Suprapubic skin (tissue), 4 donors: ENCODE measurements at places on chromosomes 1 and 21.

- DNase-seq: no peak
Observed at GRCh38 chr1:215600258-215600792, 33.2 kb downstream of the KCTD3 start.

DNA sequence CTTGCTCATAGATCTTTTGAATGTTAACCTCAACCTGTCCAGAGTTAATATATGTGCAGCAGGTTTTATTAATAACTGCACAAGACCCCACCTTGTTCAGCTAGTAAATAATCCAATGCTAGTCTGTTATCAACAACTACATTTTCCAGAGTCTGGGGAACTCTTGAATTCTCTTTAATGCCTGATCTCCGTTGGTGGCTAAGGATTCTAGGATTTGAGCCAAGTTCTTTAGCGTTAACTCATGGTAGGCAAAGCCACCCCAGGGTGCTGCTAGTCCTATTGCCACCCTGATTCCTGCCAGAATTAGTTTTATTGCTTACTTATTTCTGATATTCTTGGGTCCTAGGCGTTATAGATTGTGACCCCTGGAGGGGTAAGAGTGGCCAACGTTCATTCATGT lies 12.8 kb downstream of the BACE2 start:
- DNase-seq: no peak

- no peak for DNase-seq
Observed at GRCh38 chr1:114466334-114467014, 44.5 kb downstream of the TRIM33 start.

GRCh38 chr1:201702936-201703335 lies 126.0 kb upstream of the IPO9 start:
- DNase-seq: no peak

DNA sequence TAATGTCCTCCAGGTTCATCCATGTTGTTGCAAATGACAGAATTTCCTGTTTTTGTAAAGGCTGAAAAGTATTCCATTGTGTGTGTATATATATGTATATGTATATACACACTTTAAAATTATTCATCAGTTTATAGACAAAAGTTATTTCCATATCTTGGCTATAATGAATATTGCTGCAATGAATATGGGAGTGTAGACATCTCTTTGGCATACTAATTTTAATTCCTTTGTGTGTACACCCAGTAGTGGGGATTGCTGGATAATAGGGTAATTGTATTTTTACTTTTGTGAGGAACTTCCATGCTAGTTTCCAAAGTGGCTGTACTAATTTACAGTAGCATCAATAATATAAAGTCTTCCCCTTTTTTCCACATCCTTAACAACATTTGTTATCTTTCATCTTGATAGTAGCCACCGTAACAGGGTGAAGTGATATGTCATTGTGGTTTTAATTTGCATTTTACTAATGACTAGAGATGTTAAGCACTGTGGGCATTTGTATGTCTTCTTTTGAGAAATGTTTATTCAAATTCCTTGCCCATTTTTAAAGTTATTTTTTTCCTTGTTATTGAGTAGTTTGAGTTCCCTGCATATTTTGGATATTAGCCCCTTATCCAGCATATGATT lies 243.0 kb downstream of the PDE4B start:
- no peak for DNase-seq

GRCh38 chr1:241140670-241141069 lies 216.3 kb downstream of the RGS7 start:
- DNase-seq: no peak

- DNase-seq: no peak
Observed at GRCh38 chr1:2320006-2320405, 71.3 kb downstream of the MORN1 start.

DNA sequence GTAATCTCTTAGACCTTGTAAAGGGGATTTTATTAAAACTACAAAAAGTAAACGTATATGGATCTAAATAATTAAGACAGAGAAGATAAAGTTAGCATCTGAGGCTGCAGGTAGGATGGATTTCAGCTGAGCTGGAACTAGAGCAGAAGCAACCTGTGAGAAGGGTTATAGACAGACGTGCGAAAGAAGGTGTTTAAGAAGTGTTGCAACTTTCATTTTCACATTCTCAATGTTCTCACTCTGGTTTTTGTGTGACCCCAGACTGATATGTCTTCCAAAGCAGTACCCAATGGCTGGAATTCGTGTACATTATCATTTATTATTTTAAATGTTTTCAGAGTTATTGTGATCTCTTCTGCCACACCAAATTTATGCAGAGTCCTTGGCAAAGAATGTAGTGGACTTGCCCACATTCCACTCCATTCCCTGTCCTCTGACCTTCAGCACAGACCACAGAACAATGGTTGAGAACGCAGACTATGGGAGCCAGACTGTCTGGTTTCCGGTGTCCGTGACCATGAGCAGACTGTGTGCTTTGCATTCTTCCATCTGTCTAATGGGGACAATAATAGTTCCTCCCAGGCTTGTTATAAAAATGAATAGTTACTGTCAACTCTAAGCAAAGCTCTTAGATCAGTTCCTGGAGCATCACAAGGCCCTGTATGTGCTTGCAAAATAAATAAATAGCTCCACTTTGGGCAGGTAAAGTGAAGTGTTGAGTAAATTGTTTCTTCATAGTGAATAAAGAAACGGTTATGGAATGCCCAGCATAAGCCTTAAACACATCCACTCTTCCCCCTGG lies 140.6 kb upstream of the SAMSN1 start:
- no peak for DNase-seq
